A172 (cell line): ENCODE measurements at places on chromosomes 7 and 10.

GRCh38 chr7:4531236-4531635, 150.9 kb upstream of the FOXK1 start:
- no peak for DNase-seq

DNA sequence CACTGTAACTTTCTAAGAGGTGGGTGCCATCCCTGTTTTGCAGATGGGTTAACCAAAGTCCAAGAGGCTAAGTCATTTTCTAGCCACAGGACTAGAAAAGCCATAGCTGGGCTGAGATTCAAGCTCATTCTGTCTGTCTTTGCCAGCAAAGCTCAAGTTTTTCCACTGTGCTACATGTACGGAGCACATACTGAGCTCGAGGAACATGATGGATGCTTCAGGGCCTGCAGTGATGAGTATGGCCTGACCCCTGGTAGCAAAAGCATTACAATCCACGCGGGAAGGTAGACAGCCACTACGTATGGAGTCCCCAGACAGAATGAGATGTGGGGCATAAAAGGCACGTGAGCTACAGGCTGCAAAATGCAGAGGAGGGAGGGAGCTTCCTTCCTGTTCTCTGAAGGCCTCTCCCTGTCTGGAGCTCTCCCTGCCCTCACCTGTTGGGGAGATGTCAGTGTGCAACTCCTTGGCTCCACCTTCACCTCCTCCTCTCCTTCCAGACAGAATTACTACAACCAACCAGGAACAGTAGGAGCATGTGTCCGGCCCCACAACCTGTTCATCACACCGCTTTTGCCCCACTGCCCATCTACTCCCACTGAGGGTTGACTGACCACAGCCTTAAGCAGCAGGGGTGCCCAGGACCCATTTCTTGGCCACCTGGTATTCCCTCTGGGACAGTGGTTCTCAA, 16.4 kb downstream of the ITPRIP start:
- no peak for DNase-seq

GRCh38 chr10:99370993-99371392, 41.8 kb downstream of the CNNM1 start:
- DNase-seq, result peak; percentile 41

DNA sequence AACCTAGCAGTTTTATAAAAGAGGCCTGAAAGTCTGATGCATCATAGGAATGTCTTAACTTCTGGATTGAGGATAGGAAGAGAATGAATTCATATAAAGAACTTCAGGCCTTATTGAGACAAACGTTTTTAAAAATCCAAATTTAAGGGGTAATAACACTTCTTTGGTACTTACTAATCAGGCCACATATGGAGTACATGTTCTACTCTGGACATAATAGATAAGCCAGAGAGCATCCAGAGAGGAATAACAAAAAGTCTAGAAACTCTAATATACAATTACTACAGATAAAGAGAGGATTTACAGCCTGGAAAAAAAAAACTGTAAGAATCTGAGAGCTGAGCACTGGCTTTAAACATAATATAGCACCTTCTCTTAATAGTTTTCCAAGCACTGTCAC, 2.9 kb downstream of the MTPAP start:
- no peak for DNase-seq

DNA sequence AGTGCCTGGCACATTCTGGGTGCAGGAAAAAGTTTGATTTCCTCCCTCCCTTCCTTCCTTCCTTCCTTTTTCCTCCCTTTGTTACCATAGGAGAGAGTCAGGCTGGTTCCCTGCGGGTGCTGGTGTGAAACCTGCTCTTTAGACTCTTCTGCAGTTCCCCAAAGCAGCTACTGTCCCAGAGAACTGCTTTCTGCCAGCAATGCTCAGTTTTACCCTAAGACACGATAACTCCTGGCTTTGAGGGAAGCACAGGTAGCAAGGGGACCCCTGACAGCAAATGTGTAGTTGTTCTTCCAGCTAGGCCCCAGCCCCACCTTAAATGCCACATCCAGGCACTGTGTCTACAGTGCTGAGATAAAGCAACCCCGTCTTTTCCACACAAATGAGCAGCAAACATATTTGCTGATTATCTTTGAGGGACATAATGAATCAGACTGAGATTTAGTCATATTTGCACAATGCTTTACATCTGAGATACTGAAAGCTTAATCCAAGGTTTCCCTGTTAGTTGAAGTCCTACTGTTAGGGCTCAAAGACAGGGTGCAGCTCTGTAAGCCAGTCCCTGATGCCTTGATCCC, 55.5 kb downstream of the MET start:
- DNase-seq, result no peak

- peak; percentile 23 for DNase-seq
Measured at GRCh38 chr7:159211540-159212182, 67.0 kb upstream of the VIPR2 start.

DNA sequence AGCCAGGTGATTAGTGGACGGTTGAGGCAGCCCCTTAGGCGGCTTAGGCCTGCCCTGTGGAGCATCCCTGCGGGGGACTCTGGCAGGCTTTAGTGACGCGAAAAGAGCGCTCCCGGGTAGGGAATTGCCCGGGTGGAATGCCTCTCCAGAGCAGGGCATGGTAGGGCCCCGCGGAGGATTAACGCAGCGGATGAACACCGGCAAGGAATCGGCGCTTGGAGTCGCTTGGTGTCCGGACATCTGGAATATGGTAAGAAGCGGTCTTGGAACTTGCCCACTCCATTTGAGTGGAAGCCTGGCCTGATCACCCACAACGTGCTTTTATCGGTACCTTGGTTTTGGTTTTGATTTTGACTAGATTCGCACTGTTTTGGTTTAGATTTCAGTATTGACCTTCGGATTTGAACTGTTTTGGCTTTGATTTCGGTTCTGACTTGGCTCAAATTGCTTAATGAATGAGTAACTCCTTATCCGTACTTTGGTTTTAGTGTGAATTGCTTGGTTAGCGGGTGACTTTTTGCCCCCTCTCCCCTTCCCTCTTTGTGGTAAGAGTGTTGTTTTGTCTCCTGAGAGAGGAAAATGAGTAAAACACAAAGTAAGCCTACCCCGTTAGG, 24.2 kb upstream of the CHST3 start:
- DNase-seq, result no peak

- peak; percentile 34 for DNase-seq
Measured at GRCh38 chr7:74253835-74254128, 417 bp downstream of the RFC2 start.

DNA sequence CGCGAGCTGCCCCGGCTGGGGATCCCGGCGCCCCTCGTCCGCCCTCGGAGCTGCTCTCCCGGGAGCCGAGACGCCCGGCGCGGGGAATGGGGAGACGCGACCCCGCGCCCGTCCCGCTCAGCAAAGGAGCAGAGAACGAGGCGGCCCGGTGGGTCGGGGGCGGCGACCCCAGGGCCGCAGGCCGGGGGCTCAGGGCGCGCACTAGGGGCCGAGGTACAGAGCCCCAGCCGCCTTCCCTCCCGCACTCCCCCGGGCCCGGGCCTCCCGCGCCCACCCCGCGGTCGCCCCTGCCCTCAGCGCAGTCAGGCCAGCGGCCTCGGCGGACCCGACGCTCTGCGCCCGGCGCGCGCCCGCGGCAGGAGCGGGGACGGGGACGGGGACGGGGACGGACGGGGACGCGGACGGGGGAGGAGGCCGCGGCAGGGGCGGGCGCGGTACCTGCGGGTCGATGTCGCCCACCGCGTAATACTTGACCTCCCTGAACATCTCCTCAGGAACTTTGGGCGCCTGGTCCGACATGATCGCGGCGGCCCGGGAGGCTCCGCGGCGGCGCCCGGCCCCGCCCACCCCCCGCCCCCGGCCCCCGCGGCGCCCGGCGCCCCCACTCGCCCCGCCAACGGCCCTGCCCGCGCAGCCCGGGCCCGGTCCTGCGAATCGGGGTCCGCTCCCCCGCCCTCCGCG, 373 bp downstream of the PAXIP1 start:
- peak; percentile 10 for DNase-seq

- DNase-seq, result peak; percentile 4
Measured at GRCh38 chr7:143288836-143289235, 685 bp downstream of the CASP2 start.

DNA sequence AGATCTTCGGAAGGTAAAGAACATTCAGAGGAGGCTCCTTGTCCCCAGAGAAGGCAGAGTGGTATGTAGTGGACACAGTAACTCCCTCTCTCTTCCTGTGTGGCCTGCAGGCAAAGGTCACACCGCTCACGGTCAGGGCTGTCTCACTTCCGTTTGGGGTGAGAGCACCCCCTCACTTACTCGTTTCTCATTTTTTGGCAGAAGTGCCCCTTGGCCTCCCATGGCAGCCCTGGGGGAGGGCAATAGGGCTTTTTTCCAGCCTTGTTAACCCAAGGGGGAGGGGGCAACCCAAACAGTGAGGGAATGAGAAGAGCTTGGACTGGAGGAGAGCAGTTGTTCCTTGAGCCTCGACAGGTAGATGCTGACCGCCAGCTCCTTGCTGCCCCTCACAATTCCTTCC, 31.8 kb upstream of the SRGN start:
- DNase-seq, result no peak

DNA sequence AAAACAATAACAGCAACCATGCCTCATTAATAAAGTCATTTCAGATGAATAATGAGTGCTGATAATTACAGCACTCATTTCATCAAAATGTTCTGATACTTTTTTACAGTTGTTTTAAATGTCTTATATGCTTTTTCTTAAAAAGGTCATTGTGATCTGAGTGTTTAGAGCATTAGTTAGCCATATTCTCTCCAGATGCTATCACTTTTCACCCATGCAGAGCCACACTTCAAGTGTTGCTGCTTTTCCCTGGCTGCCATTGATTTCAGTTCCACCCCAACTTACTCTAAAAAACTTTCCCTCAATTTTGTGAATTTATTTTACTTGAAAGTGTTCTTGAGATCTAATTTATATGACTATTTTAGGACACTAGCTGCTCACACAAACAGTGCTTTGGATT, 41.8 kb downstream of the NUP205 start:
- no peak for DNase-seq

- DNase-seq, result no peak
Measured at GRCh38 chr10:98852686-98853085, 383.0 kb downstream of the HPSE2 start.
